ENCODE measurements at places on chromosomes 3 and 15.

- ATAC-seq: no peak
Observed at GRCh38 chr3:35064761-35065160, 574.6 kb upstream of the ARPP21 start.

- no peak for ATAC-seq
Observed at GRCh38 chr15:89514596-89515406, 18.4 kb upstream of the RHCG start.

DNA sequence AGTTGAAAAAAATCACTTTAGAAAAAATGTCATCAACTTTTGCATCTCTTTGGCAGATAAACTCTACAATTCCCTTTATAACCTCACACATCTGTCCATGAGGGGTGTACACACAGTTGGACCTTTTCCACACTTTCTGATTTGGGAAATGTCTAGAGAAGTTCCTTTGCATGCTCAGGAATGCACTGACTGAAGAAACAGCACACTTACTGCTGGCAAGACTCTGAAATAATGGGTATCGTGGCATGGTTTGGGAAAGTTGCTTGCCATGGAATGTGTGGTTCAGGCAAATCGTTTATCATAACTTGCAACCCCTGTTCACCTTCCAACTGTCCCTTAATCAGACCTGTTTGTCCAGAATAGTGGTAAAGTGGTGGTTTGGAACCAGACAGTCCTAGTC lies 135.3 kb upstream of the TGFBR2 start:
- ATAC-seq: no peak

GRCh38 chr3:194890091-194890490 lies 204.4 kb downstream of the FAM43A start:
- no peak for ATAC-seq

GRCh38 chr3:110686701-110687100 lies 384.9 kb upstream of the NECTIN3 start:
- no peak for ATAC-seq
